ENCODE measurements at places on chromosomes 1 and 21.

- DNase-seq, result peak; percentile 37
Observed at GRCh38 chr1:213724640-213725536, 262.9 kb upstream of the PROX1 start.

- no peak for DNase-seq
Observed at GRCh38 chr1:94284476-94284875, 47.1 kb upstream of the ARHGAP29 start.

DNA sequence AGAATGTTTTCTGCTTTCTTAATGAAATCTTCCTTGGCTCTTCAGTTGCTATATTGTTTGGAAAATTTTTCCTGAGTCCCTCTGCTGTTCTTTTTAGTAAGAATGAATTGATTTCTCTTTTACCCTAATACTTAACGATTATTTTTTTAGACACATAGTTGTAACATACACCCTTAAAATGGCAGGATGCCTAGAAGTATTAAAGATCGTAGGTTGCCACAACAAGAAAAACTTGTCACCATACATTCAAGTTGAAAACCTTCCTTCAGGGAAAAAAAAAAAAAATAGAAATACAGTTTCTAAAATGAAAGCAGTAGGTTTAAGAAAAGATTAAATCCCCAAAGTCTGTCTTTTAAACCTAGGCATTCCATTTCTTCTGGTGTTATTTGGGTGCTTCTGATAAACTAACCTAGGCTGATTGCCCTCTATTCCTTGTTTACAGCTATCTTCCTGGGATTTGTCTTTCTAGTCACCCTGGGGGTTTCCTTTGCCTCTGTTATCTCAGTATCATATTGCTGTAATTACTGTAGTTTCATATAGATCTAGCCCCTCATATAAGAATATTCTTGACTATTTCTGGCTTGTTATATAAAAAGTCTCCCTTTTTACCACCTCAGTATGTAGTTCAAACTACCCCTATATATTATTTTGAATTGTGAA is 16.8 kb downstream of the SUCO start:
- DNase-seq, result no peak

GRCh38 chr1:97383797-97384196 is 537.0 kb downstream of the DPYD start:
- no peak for DNase-seq

DNA sequence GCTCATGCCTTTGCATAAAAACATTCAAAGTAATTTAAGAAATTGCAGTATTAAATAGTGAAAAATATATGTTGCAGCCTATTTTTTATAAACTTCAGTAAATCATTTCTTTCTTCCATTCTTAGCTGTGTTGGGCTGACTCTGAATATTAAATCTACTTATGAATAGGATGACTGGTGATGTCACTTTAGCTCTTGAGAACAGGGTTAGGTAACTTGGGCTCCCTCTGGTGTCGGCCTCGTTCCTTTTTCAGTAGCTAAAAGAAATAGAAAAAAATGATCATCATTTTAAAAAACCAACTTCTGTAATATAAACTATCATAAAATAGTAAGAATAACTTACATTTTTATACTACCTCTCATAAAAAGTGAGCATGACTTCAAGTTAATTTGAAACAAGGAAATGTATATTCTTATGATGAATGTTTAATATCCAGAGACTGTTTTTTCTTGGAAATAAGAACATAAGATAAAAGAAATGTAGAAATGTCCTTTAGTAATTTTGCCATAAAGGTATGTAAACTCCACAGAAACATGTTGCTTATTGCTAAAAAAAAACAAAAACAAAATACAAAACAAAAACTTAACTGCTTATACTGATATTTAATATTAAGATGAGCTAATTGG is 26.8 kb upstream of the NCAM2 start:
- no peak for DNase-seq

GRCh38 chr1:59557549-59557885 is 257.2 kb upstream of the HOOK1 start:
- no peak for DNase-seq

DNA sequence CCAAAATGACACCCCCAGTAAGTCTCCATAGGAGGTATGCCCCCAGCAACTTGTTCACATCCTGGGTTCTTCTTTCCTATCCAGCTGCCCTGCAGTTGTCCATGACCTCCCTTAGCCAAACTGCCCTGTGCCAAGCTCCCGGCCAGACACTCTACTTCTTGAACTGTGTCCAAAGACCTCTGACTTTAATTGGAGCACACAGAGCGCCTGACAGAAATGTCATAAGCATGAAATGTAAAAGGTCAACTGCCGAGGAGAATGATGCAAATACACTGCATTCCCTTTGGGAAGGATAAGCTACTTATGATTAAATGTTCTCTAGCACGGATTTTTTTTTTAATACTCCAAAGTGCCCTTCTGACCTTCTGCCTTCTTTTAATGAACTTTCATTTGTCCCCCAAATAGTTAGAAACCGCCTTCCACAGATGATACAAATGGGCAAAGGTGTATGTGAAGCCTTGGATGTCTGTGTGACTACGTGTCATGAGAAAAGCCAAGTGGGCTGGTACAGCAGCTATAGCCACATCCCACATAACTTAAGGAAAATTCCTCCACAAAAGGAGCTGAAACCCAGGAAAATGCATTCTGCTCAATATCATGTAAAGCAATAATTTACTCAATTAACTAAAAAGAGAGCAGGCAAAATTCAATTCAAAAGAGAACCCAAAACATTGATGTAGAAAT is 26.8 kb downstream of the PALMD start:
- DNase-seq, result no peak

GRCh38 chr21:45350206-45350854 is 54.6 kb upstream of the COL18A1 start:
- no peak for DNase-seq

- no peak for DNase-seq
Observed at GRCh38 chr1:225437710-225438437, 10.0 kb upstream of the LBR start.

- no peak for DNase-seq
Observed at GRCh38 chr1:13775459-13775858, 75.5 kb downstream of the PRDM2 start.

- DNase-seq, result no peak
Observed at GRCh38 chr1:161162806-161163205, 3.4 kb upstream of the PPOX start.

- DNase-seq, result no peak
Observed at GRCh38 chr21:17295997-17296396, 216.8 kb upstream of the CXADR start.

- no peak for DNase-seq
Observed at GRCh38 chr1:155069551-155070157, 6.1 kb downstream of the EFNA4 start.

GRCh38 chr1:147635342-147635741 is 35.0 kb downstream of the ACP6 start:
- DNase-seq, result no peak

GRCh38 chr1:198903203-198903602 is 264.4 kb downstream of the PTPRC start:
- DNase-seq, result no peak

GRCh38 chr1:101567582-101568189 is 330.9 kb downstream of the S1PR1 start:
- no peak for DNase-seq

DNA sequence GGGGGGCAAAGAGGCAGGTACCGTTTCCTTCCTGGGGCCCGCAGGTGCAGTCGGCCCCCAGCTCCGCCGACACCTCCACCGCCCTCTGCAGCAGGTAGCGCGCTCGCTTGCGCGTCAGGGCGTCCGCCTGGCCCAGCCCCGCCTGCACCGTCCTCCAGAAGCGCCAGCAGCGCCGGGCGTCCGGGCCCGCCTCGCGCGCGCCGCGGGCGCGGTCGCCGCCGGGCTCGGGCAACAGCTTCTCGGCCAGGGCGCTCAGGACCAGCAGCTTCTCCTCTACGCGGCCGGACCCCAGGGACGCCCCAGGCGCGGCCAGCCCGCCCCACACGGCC is 863 bp downstream of the TARBP1 start:
- no peak for DNase-seq

DNA sequence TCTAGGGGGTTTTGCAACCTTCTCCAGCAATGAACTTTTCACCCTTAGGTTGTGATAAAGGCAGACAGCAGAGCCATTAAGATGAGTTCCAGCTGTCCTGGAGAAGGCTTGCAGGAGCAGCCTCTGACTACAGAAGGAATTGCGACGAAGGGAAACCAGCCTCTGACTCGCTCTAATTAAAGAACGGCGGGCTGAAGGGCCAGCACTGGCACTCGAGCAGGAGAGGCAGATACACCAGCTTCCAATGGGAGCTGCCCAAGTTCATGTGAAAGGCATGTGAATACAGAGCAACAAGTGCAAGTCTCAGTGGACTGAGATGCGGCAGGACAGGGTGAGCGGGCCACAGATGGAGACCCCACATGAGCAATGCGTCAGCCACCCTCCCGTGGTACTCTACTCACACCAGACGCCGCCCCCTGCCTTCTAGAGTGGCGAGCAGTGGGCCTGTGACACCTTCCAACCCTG is 15.7 kb downstream of the RCC2 start:
- no peak for DNase-seq

DNA sequence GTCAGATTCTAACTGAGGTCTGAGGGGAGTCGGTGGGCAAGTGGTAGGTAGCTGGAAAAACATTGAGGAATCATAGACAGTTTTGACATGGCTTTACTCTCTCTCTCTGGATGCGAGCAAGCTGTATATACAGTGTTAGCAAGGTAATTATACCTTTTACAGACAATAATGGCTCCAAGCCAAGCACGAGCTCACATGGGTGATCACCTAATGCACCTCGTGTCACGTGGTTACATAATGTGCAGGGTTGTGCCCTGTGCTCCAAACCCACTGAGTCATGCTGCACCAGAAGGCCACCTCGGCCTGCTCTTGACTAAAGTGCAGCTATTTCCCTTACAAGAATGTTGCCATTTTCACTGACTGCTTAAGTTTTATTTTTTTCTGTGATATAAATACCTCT is 7.6 kb upstream of the CLCA2 start:
- DNase-seq, result no peak

DNA sequence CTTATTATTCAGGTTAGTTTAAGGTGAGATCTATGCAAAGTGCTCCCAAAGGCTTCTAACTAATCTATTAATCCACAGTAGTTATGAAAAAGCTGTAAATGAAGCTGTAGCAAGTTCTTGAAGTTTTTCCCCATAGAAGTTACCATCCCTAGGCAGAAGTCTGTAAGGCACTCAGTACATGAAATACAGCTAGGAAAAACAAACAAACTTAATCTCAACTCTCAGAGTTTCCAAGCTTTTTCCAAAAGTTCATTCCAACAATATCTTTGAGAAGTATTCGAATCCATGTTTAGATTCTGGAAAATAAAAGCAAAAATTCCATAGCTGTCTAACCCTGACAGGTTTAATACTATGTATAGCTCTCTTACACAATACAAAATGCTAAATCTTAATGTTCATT is 41.2 kb downstream of the SORT1 start:
- DNase-seq, result no peak

DNA sequence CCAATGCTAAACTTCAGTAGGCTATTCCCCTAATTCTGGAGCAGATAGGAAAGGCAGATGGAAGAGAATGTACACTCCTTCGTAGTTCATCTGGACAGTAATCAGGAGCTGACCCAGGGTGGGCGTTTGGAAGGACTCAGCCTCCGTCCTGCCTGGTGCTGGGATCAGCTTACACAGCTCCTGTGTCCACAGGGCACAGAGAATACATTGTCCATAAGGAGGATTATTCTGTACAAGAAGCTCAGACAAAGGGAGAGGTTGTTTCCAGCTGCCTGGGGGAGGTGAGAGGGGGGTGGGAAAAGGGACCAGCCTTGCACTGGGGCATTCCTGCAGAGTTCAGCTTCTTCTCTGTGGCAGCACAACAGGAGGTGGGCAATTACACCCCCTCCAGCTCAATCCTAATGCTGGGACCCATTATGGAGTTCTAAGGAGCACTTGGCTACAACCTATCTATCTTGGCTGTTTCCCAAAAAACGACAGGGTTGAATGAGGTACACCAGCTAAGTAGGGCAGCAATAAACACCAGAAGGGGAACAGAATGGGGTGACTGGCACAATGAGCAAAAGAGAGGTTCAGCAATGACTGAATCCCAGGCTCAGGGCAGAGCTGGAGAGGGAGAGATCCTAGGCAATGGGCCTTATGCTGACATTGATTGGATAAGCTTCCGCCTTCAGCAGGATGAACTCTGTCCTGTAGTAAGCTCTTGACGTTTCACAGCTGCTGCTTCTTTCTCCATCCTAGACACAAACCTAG is 7.4 kb downstream of the MED8 start:
- DNase-seq, result peak; percentile 8

- peak; percentile 96 for DNase-seq
Observed at GRCh38 chr1:115595279-115596079, 46.3 kb upstream of the VANGL1 start.

GRCh38 chr1:24157918-24158481 is 15.1 kb upstream of the IL22RA1 start:
- DNase-seq, result no peak
